ENCODE measurements at places on chromosomes 16 and 17.

DNA sequence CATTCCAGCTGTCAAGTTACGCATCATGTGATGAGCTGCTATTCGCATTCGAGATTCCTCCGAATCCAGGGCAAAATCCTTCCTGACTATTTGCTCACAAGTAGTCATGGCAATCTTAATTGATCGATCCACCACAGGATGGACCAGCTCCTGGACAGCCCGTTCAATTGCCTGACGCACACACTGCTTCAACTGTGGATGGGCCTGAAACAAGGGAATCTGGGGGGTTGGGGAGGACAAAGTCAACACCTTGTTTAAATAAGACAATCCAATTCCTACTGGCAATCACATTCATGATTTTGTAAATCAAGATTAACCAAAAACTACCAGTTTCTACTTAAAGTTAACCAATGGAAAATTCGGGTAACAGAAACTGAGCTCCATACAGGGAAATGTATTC lies 28.4 kb downstream of the SETD6 start:
- no peak for DNase-seq

GRCh38 chr17:1490643-1491442 lies 1.6 kb downstream of the MYO1C start:
- peak; percentile 48 for DNase-seq

- no peak for DNase-seq
Measured at GRCh38 chr17:46777943-46778915, 40.3 kb downstream of the WNT3 start.

- no peak for DNase-seq
Measured at GRCh38 chr16:13436641-13437412, 483.1 kb upstream of the ERCC4 start.

- DNase-seq: no peak
Measured at GRCh38 chr17:73588891-73589290, 55.4 kb downstream of the SDK2 start.

DNA sequence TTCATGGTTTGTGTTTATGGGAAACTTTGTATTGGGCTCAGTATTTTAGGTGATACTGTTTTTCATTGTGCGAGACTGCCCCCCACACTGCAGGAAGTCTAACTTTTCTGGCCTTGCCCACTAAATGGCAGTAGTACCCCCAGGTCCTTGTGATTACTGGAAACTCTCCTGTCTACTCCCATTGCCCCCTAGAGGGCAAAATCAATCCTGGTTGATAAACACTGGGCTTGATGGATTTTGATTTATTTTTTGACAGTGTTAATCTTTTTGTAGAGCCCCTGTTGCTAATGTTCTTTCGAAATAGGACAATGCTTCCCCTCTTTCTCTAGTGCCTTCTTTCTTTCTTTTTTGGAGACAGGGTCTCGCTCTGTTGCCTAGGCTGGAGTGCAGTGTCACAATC lies 15.5 kb downstream of the METTL9 start:
- no peak for DNase-seq

DNA sequence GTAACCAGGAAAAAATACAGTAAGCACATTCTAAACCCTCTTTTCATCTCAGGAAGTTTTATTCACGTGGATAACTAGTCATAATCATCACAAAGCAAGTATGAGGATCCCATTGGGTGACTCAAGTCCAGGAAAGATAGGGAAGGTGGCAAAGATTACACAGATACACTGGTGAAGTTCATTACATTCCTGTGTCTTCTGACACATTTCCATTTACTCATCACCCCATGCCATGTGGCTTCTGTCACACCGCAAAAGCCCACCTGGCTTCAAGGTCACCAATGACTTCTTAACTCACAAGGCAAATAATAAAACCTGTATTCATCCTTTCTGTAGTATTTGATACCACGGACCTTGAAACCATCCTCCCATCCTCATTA lies 17.0 kb downstream of the HS3ST3A1 start:
- no peak for DNase-seq

- DNase-seq: no peak
Measured at GRCh38 chr17:55582897-55583296, 71.6 kb upstream of the SMIM36 start.

- no peak for DNase-seq
Measured at GRCh38 chr17:8143581-8144400, 8.4 kb downstream of the PER1 start.
